Thoracic aorta (tissue), 2 donors: ENCODE measurements at places on chromosomes 16 and 17. TPM values are rescaled to one million over a fixed set of nuclear protein-coding genes. Genes with fewer than 3 reads are reported as not detected.

MPO gene
- total RNA-seq, result not detected

PRPF8 gene
- 186 TPM for total RNA-seq

ZG16 gene
- total RNA-seq, result not detected

PDE6G gene
- total RNA-seq, result not detected

- no peak for DNase-seq
- H3K4me1 ChIP-seq, result peaks cover 84% of the 10 kb centered on the region
- H3K4me3 ChIP-seq, result no peak overlapping the region
- H3K27me3 ChIP-seq, result no peaks in the 10 kb centered on the region
- H3K27ac ChIP-seq, result peak overlapping the region; percentile 91
Measured at GRCh38 chr16:50605733-50606430, 57.7 kb downstream of the NKD1 start.

GRCh38 chr16:71537643-71538042, 11.4 kb downstream of the CHST4 start:
- H3K36me3 ChIP-seq, result no peaks in the 10 kb centered on the region
- no peak overlapping the region for H3K27ac ChIP-seq
- no peaks in the 10 kb centered on the region for H3K4me1 ChIP-seq
- DNase-seq, result no peak
- no peak overlapping the region for H3K4me3 ChIP-seq

GRCh38 chr16:84369938-84370627, 1.7 kb downstream of the ATP2C2 start:
- no peak overlapping the region for H3K4me3 ChIP-seq
- no peak overlapping the region for H3K27ac ChIP-seq
- no peaks in the 10 kb centered on the region for H3K27me3 ChIP-seq
- no peak for DNase-seq
- H3K36me3 ChIP-seq, result no peaks in the 10 kb centered on the region
- no peaks in the 10 kb centered on the region for H3K4me1 ChIP-seq

DNA sequence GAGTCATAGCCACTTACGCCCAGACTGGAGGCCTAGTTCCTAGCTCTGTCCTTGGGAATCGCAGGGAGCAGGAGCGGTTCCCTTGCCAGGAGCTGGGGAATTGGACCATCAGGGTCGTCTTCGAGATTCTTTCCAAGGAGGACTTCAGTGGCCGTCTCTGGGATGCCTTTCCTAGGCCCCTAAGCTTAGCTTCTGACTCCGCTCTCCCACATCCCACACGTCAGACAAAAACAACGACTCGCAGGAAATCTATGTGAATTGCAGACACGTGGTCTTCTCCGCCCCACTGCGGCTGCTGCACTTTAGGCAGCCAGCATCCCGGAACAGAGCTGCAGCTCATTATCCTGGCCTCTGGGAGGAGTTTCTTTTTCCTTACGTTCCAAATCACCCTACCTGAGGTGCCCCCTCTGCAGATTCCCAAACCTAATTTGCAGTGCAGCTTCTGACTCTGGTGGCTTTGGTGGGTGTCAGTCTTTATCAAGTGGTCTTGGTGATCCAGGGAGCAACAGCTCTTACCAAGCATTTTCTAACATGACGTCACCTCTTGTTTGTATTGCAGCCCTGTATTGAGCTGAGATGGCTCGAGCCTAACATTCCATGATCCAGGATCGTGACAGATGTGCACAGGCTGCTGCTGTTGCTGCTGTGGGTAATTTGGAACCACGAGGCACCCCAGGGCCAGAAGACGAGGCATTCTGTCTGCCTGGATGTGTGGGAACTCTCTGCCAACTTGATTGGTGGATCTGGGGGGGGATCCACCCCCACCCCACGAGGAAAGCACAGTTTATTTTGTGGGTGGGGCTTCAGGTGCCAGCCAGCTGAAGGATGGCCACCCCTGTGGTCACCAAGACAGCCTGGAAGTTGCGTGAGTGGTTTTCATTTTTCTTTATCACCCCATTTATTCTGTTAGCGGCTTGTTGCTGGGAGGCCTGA, 1.1 kb downstream of the KATNB1 start:
- peaks cover 23% of the 10 kb centered on the region for H3K4me1 ChIP-seq
- no peak for DNase-seq
- H3K27ac ChIP-seq, result no peak overlapping the region
- no peaks in the 10 kb centered on the region for H3K27me3 ChIP-seq
- peak overlapping the region; percentile 73 for H3K4me3 ChIP-seq
- H3K36me3 ChIP-seq, result no peaks in the 10 kb centered on the region

GRCh38 chr16:89159066-89159849, 12.3 kb upstream of the CDH15 start:
- H3K27ac ChIP-seq, result no peak overlapping the region
- no peak for DNase-seq

GRCh38 chr16:27281243-27281642, 12.7 kb upstream of the NSMCE1 start:
- H3K4me3 ChIP-seq, result no peak overlapping the region
- H3K36me3 ChIP-seq, result no peaks in the 10 kb centered on the region
- DNase-seq, result no peak
- no peaks in the 10 kb centered on the region for H3K27me3 ChIP-seq
- H3K4me1 ChIP-seq, result peaks cover 4% of the 10 kb centered on the region
- no peak overlapping the region for H3K27ac ChIP-seq

GRCh38 chr16:89156740-89157645, 14.6 kb upstream of the CDH15 start:
- DNase-seq, result no peak
- no peak overlapping the region for H3K4me3 ChIP-seq
- H3K4me1 ChIP-seq, result peaks cover 21% of the 10 kb centered on the region
- no peak overlapping the region for H3K27ac ChIP-seq
- H3K27me3 ChIP-seq, result no peaks in the 10 kb centered on the region
- H3K36me3 ChIP-seq, result peaks cover 4% of the 10 kb centered on the region

- no peak within 1 kb of the TSS for H3K27ac ChIP-seq
- peaks cover 12% of the 10 kb centered on the region for H3K27me3 ChIP-seq
- no peak for DNase-seq
- H3K4me1 ChIP-seq, result peaks cover 16% of the 10 kb centered on the region
- peak within 1 kb of the TSS; percentile 71 for H3K4me3 ChIP-seq
Measured at GRCh38 chr17:3695723-3696411, at the start of gene P2RX5. P2RX5 (minus strand) TSS chr17:3696155; CDS start chr17:3696005, 150 bp downstream.

DNA sequence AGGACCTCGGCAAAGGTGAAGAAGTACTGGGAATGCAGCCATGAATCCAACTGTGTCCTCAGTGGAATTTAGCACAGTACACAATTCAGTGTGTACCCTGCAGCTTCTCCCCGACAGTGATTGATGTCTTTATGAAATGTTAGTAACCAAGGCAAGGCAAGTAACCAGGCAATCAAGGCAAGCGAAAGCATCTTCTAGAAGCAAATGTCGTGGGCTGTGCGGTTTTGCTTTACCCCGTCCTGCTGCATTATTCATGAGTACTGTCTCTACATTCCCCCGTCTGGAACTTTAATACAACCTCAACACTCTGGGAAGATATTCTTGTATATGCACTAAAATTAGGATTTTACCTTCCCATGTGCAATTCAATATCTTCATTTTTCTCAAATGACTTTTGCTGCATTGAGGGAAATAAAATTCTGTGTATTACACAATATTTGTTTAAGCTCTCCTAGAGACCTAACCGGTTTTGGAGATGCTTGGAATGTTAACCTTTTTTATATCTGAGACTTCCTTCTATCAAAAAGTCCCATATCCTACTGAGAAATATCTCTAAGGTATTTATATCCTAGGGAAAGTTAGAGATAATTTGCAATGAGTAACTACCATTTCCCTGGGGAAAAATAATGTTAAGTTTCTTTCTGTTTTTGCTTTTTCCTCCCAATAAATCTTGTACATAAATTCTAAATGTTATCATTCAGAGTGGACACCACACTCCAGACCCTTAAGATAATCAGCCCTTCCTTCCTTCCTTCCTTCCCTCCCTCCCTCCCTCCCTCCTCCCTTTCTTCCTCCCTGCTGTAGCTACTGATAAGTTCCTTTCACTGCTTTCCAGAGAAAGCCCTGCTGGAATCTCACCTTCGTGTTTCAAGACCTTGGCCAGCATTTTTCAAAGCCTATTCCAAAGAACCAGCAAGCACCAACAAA, 51.9 kb upstream of the ADORA2B start:
- no peak overlapping the region for H3K27ac ChIP-seq
- no peak overlapping the region for H3K4me3 ChIP-seq
- DNase-seq, result no peak
- no peaks in the 10 kb centered on the region for H3K4me1 ChIP-seq

DNA sequence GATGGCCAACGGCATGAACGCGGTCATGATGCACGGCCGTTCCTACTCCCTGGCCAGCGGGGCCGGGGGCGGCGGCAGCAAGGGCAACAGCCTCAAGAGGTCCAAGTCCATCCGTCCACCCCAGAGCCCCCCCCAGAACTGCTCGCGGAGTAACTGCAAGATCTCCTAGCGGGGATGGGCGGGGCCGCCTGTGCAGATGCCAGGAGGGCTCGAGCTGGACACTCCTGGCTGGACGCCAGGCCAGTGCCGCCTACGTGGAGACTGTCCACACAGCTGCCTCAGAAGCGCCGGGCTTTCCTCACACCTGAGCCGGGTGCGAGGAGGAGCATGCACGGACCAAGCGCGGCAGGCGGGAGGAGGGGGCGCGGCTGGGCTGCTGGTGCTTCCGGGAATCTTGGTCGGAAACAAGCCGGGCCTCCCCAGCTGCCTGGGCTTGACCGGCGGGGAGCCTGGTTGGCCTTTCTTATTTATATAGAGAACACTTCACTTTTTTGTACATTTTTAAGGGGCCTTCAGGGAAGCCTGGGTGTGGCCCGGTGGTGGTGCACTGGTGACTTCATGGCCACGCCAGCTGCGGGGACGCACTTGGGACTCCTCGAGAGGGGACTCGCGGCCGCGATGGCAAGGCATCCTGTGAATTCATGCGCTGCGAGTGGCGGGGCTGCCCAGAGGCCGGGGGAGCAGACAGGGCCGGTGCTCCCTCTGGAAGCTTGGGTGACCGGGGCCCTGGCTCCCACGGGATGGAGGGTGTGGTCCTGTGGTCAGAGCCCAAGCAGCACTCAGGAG, 3.1 kb upstream of the WFIKKN1 start:
- no peak overlapping the region for H3K27ac ChIP-seq
- H3K27me3 ChIP-seq, result no peaks in the 10 kb centered on the region
- H3K4me3 ChIP-seq, result no peak overlapping the region
- peaks cover 15% of the 10 kb centered on the region for H3K36me3 ChIP-seq
- H3K4me1 ChIP-seq, result peaks cover 6% of the 10 kb centered on the region
